Globus pallidus (tissue), 1 donor: ENCODE measurements at places on chromosomes 4 and X.

- no peak for DNase-seq
Observed at GRCh38 chr4:28548136-28548535, 1687.5 kb downstream of the STIM2 start.

DNA sequence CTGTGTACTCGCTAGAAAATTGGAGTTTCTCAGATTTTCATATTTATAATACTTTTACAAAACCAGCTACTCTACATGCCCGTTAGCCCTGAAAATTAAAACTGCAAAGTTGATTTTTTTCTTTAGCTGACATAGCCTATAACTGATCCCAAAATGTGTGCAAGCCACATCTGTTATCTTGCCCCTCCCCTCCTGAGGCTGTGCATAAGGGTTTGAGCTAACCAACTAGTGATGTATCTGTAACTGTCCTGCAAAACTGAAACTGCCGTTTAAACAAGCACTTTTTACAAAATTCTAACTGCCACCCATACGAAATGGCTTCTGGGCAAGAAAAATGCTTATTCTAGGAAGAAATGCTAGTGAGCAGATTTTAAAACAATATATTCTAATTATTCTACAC lies 59.1 kb downstream of the EDNRA start:
- DNase-seq, result no peak

GRCh38 chr4:16532240-16532970 lies 306.1 kb upstream of the TAPT1 start:
- DNase-seq, result no peak

DNA sequence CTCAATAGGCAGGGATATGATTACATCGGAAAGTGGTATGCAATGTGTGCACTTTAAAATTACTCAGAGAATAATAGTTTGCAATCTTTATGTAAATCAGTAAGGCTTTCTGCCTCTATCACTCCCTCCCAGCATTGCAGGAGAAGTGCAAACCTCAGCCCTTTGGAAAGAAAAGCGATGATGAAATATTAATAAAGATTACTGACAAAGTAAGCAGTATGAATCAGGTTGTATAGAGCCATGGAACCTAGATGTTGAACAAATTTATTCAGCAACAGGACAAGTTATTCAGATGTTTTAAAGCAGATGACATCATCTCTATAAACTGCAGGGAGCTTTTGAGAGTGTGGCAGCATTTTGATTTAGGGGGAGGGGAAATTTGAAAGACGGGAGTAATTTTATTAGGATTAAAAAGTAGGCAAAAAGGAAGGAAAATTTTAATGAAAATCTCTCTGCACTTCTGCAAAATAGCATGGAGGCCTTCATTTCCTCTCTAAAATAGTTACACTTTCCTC lies 631.7 kb upstream of the GRIA3 start:
- DNase-seq, result no peak

DNA sequence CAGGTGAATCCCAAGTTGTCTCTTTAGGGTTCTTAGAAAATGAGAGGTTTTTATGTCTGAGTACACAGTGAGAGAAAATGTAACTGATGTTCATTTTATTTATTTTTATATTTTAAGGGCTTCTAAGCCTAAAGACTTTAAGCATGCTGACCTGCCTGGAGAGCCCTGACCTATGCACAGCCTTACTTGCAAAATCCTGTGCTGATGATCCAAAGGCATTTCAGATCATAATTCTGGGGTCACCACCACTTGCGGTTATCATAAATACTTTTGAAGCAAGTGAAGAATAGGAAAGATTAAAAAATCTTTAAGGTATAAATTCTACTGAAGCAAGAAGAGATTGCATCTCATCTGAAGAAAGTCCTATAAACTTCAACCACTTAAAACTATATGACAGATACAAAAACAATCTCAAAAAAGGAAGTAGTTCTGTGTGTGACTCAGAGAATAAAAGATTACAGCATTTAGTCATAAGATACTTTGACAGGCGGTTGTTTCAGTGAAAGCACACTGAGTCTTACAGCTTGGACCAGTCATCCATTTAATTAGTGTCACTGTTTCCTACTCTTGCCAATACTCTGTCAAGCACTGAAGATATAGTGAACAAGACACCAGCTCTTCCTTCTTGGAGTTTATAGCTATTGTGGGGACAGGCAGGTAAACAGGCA lies 245.2 kb upstream of the DIPK2B start:
- DNase-seq, result no peak

GRCh38 chr4:77184974-77185373 lies 28.0 kb downstream of the CCNG2 start:
- no peak for DNase-seq

- peak; percentile 0 for DNase-seq
Observed at GRCh38 chrX:55524487-55524886, 34.8 kb upstream of the USP51 start.

DNA sequence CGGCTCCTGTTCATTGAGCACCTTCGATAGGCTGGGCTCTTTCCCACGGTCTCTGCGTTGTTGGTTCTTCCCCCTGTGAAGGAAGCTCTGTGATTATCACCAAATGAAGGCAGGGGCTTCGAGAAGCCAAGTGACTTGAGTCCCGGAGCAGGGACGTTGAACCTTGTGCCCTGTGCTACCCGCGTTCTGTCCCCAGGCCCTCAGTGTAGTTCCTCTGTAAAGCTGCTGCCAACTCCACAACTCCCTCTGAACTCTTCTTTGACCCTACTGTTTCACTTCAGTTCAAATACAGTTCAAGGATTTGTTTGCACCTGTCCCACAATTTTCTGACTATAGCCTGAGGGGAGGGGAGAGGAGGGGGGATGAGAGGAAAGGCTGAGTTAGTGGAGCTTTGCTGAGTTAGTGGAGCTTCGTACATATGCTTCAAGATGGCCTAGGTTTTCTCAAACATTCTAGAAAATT lies 635 bp upstream of the PHF8 start:
- no peak for DNase-seq

DNA sequence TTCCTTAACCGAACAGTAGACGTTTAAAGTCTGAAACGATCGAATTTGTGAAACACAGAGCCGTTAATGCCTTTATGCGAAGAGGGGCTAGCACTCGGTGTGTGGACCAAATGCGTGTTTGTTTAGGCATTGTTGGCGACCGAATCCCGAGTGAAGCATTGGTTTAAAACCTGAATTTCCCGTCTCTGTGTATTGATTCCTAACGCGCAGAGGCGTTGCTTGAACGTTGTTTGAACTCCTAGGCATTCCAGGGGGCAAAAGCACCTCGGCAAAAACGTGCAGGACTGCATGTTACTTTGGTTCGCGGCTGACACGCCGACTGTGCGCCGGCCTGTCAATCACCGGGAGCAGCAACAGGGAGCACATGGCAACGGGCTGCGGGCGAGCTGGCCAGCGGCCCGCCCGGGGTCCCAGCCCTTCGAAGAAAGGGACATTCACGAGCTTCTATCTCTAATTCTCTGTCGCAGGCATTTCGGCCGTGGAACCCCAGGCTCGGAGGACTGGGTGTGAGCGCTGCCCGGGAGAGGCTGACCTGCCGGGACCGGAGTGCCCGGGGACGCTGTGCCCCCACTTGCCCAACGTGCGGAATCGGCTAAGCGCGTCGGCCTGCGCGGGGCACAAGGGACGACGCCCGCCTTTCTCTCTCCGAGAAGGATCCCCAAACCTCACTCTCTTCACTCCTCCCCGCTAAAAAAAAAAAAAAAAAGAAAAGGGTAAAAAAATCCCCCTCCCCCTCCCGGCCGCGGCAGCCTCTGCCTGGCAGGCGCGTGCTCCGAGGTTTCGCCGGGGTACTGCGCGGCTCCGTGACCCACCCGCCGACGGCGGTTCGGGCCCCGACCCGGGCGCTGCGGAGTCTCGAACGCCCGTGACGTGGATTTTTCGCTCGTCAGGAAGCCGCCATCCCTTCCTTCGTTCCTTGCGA lies 810 bp downstream of the SPRY1 start:
- peak; percentile 32 for DNase-seq

DNA sequence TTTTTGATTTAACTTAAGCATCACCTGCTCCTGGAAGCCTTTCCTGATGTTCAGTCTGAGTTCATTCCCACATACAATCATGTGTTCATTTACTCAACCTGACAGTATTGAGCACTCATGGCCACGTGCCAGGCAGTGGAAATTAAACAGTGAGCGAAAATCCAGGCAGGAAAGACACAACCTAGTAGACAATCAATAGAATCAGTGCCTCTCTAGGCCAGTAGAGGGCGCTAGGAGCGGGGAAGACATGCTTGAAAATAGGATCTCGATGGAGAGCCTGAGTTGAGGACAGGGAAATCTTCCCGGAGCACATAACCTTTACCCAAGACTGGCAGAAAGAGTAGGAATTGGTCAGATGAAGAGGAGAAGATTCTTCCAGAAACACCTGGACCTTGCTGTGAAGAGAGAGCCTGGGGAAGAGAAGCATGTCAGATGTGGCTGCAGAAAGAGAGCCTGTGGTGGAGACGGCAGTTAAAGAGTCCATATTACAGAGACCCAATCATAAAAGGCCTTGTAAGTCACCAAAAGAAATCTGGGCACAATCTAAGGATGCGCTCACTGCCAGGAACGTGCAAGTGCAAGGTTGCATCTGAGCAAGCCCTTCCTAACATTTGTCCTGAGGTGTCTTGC lies 103.5 kb downstream of the LDB2 start:
- DNase-seq, result peak; percentile 35

DNA sequence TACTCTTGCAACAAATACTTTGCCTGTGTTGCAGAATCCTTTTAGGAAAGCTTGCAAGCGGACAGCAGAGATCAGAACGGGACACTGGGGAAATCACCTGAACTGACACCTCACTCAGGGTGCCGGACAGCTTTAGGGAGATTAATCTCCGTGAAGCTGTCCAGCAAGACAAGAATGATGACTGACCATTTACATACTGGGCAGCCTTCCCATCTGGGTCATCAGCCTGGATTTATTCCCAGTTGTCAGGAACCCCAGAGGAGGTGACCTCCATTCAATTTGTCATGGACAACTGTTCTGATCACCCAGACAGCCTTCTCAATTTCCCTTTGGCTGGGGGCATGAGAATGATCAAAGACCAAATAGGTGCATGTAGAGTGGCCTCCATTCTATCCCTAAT lies 93.0 kb upstream of the EGFL6 start:
- no peak for DNase-seq

- no peak for DNase-seq
Observed at GRCh38 chrX:68997911-68998310, 167.3 kb downstream of the PJA1 start.

GRCh38 chr4:106993827-106994226 lies 42.3 kb downstream of the DKK2 start:
- no peak for DNase-seq

DNA sequence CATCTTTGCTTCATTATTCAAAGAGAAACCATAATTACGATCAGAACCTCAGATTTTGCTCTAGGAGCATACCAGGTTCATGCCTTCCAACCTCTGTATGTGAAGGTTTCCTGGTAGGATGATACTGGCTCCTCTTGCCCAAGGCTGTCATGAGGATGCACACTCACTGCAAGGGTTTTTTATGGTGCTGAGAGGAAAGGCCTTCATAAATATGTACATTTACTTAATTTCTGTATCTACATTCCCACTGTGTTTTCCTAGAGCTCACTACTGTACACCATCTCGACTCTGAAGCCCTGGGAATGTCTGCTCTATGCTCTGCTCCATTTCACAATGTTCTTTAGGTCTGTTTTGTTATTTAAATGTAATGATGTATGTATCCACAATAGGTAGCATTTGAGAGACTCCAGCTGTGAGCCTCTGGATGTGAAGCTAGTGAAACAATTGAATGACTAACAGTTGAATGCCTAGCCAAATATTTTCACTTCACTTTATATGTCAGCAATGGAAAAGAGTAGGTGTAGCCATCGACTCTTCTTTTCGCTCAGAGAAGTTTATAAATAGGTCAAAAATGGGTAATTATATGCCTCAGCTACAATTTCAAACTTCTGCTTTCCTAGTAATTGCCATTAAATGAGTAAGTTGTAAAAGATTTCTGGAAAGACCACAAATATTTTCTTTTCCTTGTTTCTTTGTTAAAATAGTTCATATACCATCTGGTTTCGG lies 228.0 kb downstream of the PALLD start:
- no peak for DNase-seq

DNA sequence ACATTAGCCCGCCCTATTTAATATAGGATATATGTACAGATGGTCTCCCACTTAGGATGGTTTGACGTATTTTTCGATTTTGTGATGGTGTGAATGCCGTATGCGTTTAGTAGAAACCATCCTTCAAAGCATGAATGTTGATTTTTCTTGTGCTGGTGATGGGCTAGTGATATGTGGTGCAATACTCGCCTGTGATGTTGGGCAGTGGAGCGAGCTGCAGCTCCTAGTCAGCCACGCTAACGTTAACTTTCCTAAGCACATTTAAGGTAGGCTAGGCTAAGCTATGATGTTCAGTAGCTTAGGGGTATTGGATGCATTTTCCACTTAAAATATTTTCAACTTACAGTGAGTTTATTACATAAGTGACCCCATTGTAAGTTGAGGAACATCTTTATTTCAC lies 36.6 kb upstream of the RHOH start:
- no peak for DNase-seq

GRCh38 chr4:56048702-56049431 lies 100.1 kb downstream of the CEP135 start:
- DNase-seq, result peak; percentile 67

DNA sequence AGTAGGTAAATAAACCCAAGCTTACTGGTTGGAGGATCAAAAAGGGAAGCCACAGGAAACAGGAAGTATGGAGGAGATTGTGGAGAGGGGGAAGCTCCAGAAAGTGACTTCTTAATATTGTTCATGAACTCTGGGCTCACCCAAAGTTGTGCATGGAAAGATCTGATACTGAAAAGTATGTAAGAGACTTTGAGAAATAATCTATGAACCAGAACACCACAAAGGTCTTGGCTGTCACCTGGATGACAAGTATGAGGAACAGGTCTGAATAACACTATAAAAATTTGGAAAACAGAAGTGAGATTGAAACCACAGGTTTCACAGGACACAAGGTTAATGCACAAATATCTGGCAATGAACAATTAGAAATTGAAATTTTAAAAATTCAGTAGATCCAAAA lies 567.4 kb downstream of the INPP4B start:
- no peak for DNase-seq

GRCh38 chr4:151532001-151532708 lies 123.2 kb downstream of the FHIP1A start:
- no peak for DNase-seq

DNA sequence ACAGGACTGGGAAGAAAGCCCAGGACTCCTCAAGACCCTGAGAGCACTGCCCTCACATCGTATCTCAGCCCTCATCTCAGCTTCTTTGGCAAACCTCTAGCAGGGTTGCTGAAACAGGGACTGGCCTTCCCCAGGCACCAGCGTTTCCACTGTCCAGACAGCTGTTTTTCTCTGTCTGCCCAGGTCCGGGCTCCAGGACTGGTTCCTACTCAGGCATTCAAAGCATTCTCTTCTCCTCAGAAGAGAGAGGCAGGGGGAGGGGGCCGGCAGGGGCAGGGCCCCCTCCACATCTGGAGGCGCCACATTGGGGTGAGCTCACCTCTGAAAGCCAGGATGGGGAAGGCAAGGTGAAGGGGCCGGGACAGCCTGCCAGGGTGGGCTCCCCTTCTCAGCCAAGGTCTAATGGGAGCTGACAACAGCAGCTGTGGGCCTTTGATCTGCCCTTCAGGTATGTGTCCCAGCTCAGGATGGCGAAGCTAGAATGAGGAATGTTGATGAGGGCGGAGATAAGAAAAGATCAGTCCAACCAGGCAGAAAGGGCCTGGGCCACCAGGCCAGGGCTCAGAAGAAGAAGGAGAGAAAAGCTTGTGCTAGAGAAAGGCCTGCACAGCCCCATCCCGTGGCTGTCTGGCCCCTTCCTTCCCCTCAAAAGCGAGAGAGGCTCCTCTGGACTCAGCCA lies 60.4 kb downstream of the PJA1 start:
- DNase-seq, result no peak

- no peak for DNase-seq
Observed at GRCh38 chr4:70195425-70195824, at the start of gene ODAM. TSS of gene ODAM (plus strand) at chr4:70195725. CDS start at chr4:70196544, 819 bp downstream.

- peak; percentile 67 for DNase-seq
Observed at GRCh38 chr4:89158884-89159503, 47.7 kb downstream of the TIGD2 start.
